Left lung (tissue), 14 donors: ENCODE measurements at places on chromosomes 3 and 15. TPM values are rescaled to one million over a fixed set of nuclear protein-coding genes. Genes with fewer than 3 reads are reported as not detected.

- H3K27me3 ChIP-seq, result no peaks in the 10 kb centered on the region
- no peak for DNase-seq
- H3K4me3 ChIP-seq, result no peak overlapping the region
- no peak overlapping the region for H3K27ac ChIP-seq
- H3K4me1 ChIP-seq, result no peaks in the 10 kb centered on the region
These were observed 221.0 kb upstream of the EOMES start for GRCh38 chr3:27943106-27943505.

GRCh38 chr3:94483403-94483802 is 420.5 kb downstream of the NSUN3 start:
- H3K36me3 ChIP-seq, result no peaks in the 10 kb centered on the region
- no peaks in the 10 kb centered on the region for H3K4me1 ChIP-seq
- H3K27me3 ChIP-seq, result no peaks in the 10 kb centered on the region
- no peak overlapping the region for H3K27ac ChIP-seq
- H3K4me3 ChIP-seq, result no peak overlapping the region

DNA sequence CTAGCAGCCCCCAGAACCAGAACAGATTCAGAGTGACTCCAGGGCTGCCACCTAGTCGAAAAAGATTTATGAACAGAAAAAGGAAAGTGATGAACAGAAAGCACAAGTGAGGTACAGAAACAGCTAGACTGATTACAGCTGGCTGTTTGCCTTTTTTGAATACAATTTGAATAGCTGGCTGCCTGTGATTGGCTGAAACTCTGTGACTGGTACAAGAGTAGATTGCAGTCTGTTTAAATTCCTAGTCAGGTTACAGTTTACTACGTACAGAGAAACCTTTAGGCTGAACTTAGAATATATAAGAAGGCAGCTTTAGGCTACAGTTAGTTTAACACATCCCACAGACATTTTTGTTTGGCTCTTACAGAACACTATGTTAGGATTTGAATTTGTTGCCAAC is 10.0 kb downstream of the CCDC13 start:
- H3K4me3 ChIP-seq, result no peak overlapping the region
- H3K27ac ChIP-seq, result peak overlapping the region; percentile 83
- no peak for DNase-seq
- H3K27me3 ChIP-seq, result no peaks in the 10 kb centered on the region
- peaks cover 44% of the 10 kb centered on the region for H3K4me1 ChIP-seq

DNA sequence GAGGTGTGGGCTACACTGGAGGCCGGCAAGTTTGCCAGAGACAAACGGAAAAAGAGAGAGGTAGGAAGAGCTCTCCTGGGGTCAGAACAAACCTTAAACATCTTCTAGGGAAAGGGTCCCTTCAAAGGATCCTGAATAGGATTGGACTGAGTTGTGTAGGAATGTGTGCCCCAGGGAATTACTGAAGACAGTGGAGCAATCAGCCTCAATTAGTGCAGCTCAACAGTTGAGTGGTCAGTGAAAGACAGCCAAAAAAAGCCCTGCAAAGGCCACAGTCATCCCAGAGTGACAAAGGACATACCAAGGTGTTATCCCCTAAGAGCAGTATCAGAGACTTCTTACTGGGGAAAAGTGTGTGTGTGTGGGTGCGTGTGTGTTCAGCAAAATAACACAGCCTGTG is 70.3 kb downstream of the NUP210 start:
- peaks cover 9% of the 10 kb centered on the region for H3K4me1 ChIP-seq
- H3K4me3 ChIP-seq, result no peak overlapping the region
- H3K27ac ChIP-seq, result no peak overlapping the region
- peaks cover 76% of the 10 kb centered on the region for H3K36me3 ChIP-seq

DNA sequence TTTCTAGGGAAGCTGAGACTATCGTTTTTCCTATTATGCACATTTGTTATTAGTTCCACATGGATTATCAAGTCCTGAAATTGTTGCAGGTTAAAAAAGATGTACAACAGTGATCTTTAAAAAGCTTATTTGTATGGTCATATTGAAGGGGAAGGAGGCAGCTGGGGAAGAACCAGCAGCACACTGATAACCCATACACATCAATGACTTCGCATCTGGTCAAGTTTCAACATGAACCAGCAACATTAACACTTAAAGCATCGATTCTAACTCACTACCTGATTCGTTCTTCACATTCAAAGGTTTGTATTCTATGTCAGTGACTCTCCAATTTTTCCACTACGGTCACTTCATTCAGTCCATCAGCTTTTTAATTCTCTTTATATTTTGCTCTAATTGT is 56.4 kb downstream of the NCEH1 start:
- no peak overlapping the region for H3K27ac ChIP-seq
- no peaks in the 10 kb centered on the region for H3K27me3 ChIP-seq
- H3K4me1 ChIP-seq, result no peaks in the 10 kb centered on the region
- no peaks in the 10 kb centered on the region for H3K36me3 ChIP-seq

DNA sequence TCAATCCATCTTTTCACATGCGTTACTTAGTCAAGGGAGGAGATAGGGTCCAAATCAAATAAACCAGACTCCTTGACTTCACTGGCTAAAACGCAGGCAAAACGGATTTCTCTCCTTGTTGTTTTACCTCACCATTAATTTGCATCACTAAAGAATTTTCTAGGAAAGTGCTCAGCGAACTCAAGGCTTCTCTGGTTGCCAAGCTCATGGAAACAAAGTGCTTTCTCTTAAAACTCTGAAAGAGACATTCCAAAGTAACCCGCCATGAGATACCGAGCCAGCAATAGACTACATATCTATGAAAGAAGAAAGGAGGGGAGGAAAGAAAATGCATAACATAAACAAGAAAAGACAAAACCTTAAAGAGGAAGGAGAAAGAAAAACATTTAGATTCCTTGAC is 211.7 kb upstream of the WNT5A start:
- H3K36me3 ChIP-seq, result no peaks in the 10 kb centered on the region
- DNase-seq, result no peak
- H3K4me3 ChIP-seq, result no peak overlapping the region
- no peaks in the 10 kb centered on the region for H3K4me1 ChIP-seq
- H3K27me3 ChIP-seq, result no peaks in the 10 kb centered on the region
- H3K27ac ChIP-seq, result no peak overlapping the region

- H3K36me3 ChIP-seq, result no peaks in the 10 kb centered on the region
- no peaks in the 10 kb centered on the region for H3K27me3 ChIP-seq
- H3K4me3 ChIP-seq, result no peak overlapping the region
These were observed 47.9 kb upstream of the LCTL start for GRCh38 chr15:66613743-66614142.

DNA sequence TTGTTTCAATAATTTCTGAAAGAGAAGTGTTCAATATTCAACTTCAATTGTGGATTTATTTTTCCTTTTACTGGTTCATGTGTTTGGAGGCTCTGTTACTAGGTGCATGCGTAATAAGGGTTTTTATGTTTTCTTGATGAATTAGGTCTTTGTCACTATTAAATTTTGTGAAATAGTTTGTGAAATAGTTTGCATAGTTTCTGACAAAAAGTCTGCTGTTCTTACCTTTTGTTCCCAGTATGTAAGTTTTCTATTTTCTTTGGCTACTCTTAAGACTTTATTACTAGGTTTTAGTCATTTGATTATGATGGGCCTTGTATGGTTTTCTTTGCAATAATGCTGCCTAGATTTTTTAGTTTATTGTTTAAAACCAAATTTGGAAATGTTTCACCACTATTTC is 38.0 kb downstream of the MEF2A start:
- H3K36me3 ChIP-seq, result peaks cover 18% of the 10 kb centered on the region
- H3K4me1 ChIP-seq, result peaks cover 32% of the 10 kb centered on the region
- H3K27ac ChIP-seq, result no peak overlapping the region
- DNase-seq, result no peak

Gene FBN1
- 144 TPM for total RNA-seq

Gene HCLS1
- total RNA-seq, result 98.6 TPM

Gene ZNF501
- total RNA-seq, result 5.3 TPM

Gene KBTBD8
- total RNA-seq, result 3.0 TPM
